ENCODE measurements at places on chromosomes 12 and 14.

- DNase-seq, result no peak
Measured at GRCh38 chr14:23523229-23524016, 28.1 kb downstream of the ZFHX2 start.

GRCh38 chr12:17661250-17661649 lies 428.7 kb downstream of the RERGL start:
- no peak for DNase-seq

- DNase-seq, result no peak
Measured at GRCh38 chr14:76484355-76484754, 108.4 kb downstream of the ESRRB start.

- no peak for DNase-seq
Measured at GRCh38 chr12:42086031-42086430, 58.6 kb downstream of the GXYLT1 start.

DNA sequence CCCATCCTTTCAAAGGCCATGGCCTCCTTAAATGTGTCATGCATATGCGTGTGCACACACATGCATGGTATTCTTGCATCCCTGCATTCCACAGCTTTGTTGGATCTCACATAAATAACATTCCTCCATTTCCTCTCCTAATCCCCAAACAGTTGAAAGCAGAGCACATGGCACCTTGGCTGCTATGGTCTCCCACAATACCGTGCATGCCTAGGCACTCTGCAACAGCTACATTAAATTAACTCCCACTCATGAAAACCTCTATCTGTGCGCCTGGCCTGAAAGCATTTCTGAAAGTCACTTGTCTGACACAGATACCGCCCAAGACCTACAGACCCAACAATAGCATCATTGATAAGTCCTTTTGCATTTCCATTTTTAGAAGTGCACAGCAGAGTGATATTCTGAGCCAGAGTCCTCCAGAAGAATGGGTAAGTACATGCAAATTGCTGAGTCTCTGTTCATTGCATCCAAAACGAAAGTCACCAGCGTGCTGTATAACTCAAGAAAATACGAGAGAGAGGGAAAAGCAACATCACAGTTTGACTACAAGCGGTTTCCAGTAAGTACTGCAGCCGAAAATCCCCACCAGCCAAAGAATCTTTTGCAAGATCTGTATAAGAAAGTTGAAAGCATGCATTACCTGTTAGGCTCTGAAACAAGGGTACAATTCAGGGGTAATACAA lies 436 bp downstream of the ASB2 start:
- DNase-seq, result no peak

DNA sequence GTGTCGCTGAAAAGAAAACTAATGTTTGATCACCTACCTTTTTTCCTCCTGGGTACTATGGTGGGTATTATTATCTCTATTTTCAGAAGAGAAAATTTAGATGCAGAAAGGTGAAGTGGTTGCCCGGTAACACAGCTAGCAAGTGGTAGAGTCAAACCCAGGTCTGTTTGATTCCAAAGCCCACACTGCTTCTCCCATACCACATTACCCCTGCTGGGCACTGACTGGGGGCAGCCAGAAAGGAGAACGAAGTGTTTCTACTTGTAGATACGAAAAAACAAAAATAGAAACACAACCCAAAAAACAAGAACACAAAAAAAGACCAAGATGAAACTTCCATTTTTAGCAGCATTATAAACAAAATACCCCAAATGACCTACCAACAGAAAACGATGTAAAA lies 142.2 kb downstream of the SLC41A2 start:
- DNase-seq, result no peak

DNA sequence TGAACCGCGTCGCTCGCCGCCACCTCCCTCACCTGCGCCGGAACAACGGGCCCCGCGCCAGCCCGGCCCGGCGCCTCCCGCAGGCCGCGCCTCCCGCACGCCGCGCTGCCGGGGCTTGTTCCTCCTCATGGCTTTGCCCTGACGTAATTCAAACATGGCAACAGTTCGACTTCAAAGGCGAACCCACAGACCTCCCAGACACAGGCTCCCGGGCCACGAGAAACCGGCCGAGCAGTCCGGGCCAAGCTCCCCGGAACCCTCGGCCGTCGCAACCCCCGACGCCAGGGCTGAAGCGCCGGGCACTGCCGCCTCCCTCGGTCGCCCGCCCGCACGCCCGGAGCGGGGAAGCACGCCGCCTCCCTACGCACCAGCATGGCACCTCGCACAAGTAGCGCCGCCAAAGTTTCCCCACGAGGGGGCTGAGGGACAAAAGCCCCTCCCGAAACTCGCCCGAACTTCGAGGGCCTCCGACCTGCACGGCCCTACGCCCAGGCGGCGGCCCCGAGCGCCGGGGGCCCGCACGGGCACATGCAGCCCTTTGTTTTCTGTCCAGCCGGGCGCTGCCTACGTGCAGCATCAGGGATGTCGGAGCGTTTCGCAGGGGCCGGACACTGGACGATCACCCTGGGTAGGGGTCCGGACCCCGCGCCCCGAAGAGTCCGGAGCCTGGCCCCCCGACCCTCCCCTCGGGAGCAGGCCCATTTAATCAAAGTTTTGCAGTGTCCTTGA lies 1.7 kb downstream of the SINHCAF start:
- DNase-seq, result peak; percentile 37

GRCh38 chr14:92456215-92457015 lies 57.2 kb upstream of the RIN3 start:
- no peak for DNase-seq

GRCh38 chr12:66441905-66442559 lies 139.7 kb downstream of the HELB start:
- DNase-seq, result no peak

DNA sequence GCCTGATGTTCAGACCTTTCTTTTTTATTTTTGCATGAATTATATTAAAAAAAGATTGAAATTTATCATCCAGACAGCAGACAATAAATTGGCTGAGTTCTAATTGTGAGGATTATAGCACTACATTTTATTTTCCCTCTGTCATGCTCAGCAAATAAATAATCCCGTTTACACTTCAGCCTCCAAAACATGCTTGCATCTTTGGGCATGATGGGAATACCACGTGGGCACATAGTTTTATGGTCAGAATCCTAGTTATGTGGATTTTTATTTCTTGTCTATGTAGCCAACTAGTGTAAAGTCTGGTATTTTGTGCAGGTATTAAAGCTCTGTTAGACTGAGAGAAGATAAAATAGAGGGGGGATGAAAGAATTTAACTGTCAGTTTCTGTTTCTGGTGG lies 276.9 kb upstream of the E2F7 start:
- no peak for DNase-seq

GRCh38 chr12:99370421-99371138 lies 277.0 kb upstream of the GARIN6 start:
- DNase-seq, result no peak

- DNase-seq, result no peak
Measured at GRCh38 chr14:65566820-65567522, 154.4 kb downstream of the FUT8 start.

GRCh38 chr12:121903202-121903601 lies 14.6 kb downstream of the PSMD9 start:
- no peak for DNase-seq

GRCh38 chr12:61915420-61915819 lies 344.8 kb upstream of the USP15 start:
- DNase-seq, result no peak

- no peak for DNase-seq
Measured at GRCh38 chr14:91980157-91980556, 32.7 kb upstream of the FBLN5 start.

DNA sequence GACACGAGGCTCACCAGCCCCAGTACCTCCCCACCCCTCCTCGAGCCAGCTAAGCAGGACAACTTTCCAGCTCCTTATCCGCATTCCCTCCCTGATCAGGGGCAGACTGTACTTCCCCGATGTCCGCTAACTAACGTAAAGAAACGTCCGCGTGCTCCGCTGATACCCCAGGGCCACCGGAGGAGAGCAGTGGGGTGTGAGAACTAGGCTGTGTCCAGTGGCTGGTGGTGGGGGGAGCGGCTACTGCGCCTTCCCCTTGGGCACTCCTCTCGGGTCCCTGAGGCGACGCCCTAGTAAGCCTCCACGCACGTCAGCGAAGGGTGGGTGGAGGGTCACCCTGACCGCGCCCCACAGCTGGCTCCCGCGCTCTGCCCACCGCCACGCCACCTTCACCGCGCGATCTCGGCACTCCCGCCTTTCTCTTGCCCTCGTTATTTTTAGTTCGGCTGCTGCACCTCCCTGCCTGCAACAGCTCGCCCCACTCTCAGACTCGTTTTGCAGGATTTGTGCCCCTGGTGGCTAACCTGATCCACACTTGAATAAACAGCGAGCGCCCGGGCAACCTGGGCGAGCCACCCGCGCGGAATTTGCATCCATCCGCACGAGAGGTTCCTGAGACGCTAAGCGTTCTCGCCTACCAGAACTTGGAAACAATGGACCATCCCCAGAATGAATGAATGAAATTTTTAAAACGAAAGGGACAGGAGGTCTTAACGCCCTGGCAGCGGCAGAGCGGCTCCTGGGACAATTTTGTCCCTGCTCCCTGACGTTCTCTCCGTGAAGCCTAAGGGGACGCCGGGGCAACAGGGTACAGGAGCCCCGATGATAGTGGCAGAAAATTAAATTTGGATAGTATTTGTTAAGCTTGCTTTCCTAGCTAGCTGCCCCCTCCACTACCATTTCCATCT lies 6.9 kb upstream of the BMP4 start:
- DNase-seq, result no peak

DNA sequence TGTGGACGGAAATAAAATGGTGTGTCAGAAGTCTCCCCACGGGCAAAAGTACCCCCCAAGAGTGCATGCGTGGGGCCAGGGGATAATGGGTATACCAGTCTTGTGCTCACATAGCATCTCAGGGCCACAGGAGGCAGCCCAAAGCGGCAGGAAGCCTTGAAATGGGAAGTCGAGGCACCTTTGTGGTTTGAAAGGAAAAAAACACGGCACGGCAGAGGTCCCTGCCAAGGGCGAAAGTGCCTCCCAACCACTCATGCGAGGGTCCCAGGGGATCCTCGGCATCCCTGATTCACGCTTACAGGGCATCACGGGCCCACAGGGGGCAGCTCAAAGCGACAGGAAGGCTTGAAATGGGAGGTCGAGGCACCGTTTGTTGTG lies 583.2 kb downstream of the ALG10 start:
- DNase-seq, result no peak

DNA sequence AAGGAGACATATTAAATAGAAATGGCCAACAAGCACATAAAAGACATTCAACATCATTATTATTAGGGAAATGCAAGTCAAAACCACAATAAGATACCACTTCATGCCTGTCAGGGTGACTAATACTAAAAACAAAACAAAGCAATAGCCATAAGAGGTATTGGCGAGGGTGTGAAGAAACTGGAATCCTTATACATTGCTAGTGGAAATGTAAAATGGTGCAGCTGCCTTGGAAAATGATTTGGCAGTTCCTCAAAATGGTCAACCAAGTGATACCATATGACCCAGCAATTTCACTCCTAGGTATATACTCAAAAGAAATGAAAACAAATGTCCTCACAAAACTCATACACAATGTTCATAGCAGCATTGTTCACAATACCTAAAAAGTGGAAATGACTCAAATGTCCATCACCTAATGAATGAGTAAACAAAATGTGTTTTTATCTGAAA lies 27.0 kb downstream of the GPR135 start:
- DNase-seq, result no peak

DNA sequence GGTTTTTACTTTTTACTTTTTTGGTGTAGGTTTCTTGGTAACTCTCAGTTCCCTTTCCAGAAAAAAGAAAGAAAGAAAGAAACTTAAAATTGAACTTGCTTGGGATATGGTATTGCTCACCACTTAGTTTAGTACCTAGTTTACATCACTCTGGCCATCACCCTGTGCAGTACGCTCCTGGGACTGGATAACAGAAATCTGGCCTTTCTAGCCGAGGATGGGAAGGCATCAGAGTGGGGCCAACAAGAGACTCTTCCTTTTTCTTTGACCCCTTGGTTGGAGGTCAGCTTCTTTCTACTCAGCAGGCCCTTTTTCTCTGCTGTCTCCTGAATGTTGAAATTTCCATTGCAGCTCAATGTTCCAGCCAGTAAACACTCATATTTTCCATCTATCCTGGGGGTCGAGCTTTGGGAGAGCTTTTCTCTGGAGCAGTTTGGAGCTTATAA lies 156.6 kb downstream of the TGFB3 start:
- no peak for DNase-seq

DNA sequence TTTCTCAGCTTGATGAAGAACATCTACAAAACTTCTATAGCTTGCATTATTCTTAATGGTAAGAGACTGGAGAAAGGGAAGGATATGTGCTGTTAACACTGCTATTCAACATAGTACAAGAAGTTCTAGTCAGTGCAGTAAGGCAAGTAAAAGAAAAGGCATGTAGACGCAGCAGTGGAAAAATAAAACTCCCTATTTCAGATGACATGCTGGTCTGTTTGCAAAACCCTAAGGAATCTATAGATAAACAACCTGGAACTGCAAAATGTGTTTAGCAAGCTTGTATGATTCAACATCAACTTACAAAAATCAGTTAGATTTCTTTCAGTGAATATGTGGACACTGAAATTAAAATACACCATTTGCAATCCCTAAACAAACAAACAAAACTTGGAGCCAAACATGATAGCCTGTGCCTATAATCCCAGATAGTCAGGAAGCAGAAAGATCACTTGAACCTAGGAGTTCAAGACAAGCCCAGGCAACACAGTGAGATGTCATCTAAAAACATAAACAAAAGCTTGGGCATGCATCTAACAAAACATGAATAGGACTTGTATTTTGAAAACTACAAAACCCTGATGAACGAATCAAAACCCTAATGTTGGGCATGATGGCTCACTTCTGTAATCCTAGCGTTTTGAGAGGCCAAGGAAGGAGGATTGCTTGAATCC lies 293.6 kb upstream of the RGS6 start:
- no peak for DNase-seq

GRCh38 chr14:51188566-51189185 lies 51.4 kb upstream of the TMX1 start:
- DNase-seq, result no peak

GRCh38 chr12:47054659-47055058 lies 24.8 kb upstream of the PCED1B start:
- no peak for DNase-seq

DNA sequence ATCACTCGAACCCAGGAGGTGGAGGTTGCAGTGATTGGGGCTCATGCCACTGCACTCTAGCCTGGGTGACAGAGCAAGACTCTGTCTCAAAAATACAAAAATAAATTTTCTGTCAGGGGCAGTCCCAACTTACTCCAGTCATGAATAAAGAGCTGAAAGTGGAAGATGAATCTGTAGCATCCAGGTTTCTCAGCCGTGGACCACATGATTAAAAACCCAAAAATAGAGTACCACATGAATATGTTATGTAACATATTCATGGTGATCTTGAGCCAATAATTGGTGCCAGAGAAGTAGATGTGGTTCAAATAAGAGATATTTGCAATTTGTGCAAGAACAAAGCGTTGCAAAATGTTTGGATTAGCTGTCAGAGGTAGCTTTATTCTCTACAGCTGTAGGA lies 23.1 kb downstream of the SPIC start:
- no peak for DNase-seq
